Left forelimb (tissue), 1 donor: ENCODE measurements at places on chromosomes 4 and X.

DNA sequence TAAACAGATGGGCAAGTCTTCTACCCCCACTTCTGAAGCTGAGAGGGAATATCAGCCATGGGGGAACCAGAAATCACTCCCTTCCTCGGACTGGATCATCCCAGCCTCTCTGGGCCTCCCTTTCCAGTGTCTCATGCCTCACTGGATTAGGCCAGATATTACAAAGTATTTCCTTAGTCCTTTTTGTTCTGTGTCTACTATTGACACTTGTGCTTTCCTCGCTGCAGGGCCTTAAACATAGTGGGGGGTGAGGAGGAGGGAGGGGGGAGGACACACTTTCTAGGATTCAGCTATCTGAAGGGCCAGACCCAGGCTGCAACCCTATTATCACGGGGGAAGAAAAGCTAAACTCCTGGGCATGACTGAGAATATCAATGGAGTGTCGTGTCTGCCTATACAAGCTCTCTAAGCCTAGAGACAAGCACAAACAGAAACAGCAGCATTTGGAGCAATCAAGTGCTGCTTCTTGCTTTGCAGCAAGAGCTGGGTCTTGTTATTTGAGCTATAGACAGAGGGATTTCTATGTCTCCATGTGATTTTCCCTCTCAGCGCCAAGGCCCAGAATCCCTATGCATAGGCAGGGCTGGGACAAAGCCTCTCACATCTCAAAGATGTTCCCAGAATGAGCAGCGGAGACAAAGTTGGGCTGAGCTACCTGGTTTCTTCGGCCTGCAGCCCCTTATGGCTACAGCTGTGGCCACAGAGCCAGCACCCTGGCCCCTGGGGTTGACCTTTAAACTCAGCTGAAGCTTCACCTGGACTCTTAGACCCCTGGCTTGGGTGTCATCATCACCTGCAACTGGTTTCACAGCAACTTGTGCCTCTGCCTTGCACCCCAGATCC is 20.2 kb downstream of the PJA1 start:
- DNase-seq = peak; percentile 8

GRCh38 chrX:153921070-153921469 is 5.0 kb downstream of the ARHGAP4 start:
- DNase-seq = no peak

DNA sequence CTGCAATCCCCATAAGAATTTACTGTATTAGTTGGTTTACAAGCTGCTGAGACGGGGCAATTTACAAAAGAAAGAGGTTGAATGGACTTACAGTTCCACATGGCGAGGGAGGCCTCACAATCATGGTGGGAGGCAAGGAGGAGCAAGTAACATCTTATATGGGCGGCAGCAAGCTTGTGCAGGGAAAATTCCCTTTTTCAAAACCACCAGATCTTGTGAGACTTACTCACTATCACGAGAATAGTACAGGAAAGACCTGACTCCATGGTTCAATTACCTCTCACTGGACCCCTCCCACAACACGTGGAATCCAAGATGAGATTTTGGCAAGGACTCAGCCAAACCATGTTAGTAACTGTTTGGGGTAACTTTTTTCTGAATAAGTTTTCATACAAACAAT is 1.8 kb upstream of the SPATA18 start:
- DNase-seq = no peak

DNA sequence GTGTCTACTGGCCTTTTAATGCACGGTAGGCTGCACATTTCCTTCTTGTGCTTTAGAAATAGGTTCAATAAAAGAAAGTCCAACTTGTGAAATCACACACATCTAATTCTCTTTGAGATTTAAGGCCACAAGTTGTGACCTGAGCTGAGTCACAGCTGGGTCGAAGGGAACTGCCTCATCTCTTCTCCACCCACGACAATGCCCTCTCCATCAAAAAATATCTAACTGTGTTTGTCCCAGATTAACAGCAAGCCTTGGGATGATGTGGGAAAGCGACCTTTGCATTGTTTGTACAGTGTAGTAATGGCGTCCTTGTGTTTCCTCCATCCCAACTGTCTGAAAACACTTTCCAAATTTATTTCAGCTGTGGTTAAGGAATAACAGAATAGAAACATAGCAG is 168.9 kb downstream of the AMELX start:
- DNase-seq = no peak

DNA sequence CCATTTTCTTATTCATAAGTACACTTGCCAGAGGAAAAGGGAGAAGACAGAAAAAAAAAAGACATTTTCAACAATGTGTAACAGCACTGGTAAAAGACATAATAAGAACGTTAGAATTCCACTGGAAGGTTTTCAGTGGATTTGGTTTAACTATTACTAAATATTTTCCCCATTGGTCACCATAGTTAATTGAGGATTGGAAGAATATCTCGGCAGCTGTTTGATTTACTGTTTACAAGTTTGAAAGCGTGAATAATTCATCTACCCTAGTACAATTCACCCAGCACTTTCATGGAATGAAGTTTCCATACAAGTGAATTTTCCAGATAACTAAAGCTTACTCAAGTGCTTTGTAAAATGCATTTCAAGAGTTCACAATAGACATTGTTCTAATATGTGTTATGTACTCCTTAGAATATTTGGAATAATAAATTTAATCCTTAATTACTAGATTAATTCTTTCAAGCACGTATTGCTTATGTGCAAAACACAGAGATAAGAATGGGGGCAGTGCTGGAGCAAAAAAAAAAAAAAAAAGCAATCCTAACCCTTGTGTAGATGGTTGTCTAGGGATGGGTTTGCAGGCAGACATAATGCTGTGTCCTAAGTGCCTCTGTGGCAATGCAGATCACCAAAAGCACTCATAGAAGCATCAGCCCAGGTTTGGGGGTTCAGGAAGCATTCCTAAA is 57.1 kb downstream of the ENPEP start:
- DNase-seq = no peak

GRCh38 chr4:83328521-83329187 is 6.0 kb downstream of the HPSE start:
- DNase-seq = no peak

- DNase-seq = no peak
Measured at GRCh38 chr4:92249541-92249940, 54.2 kb upstream of the GRID2 start.

DNA sequence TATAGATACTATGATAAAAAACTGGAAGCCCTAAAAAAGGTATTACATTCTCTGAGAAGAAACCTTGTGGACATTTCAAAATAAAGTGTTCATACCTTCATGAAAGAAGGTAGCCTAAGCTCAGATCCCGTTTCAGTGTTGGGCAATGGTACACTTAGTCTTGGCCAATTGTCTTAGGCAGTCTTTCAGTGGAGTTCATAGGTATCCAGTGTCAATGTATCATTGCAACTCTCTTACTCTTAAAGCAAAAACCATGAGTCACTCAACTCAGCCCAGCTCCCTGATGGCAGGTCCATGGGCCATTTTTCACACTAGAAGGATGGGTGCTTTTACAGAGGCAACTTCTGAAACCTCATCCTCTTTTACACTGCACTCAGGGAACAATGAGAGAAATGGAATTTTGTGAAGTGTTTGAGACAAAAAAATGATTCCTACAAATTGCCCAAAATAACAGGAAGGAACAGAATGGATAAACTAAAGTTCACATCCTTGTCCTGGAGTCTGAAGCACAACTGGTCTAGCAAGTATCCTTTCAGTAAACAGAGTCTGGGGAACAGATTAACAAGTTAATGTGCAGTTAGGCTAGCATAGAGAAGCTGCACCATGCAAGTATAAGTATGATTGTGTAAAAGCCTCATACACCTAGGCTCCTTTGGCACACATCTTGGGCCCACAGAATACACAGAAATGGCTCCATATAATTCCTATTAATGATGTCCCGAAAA is 7.0 kb upstream of the ZNF827 start:
- no peak for DNase-seq

GRCh38 chr4:165364452-165365080 is 14.2 kb upstream of the CPE start:
- no peak for DNase-seq

GRCh38 chr4:18049446-18049845 is 27.9 kb upstream of the LCORL start:
- DNase-seq = no peak

DNA sequence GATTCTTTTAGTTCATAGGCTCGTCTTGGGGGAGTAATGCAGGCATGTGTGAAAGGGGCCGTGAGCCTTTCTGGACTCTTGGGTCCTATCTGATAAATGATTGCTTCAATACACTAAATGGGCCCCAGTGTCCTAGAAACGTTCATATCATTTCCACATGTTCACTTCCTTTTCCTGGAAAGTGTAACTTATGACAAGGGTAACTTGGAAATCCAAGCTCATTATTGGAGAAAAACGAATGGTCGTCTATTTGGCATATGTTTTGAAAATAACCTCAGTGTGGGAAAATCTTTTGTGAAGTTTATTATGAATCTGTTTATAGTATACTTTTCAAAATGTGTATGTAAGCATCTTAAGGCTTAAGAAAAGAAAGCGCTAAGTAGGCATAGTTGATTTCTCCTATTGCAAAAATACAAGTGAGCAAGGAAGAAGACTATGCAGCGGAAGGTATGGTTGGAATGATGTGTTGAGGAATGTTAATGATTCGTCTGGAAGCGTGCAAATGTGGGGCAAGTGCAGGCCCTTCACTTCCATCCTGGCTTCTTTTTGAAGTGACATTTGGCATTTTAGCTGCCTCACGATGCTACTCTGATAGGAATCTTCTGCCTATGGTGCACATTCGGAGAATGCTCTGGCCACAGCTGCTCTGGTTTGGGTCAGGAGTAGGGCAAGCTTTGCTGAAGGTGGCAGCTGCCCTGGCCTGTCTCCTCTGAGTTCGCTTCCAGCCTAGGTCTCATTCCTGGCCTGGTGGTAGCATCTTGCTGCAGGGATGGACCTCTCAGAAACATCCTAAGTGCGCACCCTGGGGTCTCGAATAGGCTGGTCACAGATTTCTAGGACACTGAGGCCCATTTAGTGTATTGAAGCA is 49.5 kb upstream of the STOX2 start:
- DNase-seq = no peak

GRCh38 chr4:164595751-164596150 is 158.2 kb upstream of the SMIM31 start:
- DNase-seq = no peak

DNA sequence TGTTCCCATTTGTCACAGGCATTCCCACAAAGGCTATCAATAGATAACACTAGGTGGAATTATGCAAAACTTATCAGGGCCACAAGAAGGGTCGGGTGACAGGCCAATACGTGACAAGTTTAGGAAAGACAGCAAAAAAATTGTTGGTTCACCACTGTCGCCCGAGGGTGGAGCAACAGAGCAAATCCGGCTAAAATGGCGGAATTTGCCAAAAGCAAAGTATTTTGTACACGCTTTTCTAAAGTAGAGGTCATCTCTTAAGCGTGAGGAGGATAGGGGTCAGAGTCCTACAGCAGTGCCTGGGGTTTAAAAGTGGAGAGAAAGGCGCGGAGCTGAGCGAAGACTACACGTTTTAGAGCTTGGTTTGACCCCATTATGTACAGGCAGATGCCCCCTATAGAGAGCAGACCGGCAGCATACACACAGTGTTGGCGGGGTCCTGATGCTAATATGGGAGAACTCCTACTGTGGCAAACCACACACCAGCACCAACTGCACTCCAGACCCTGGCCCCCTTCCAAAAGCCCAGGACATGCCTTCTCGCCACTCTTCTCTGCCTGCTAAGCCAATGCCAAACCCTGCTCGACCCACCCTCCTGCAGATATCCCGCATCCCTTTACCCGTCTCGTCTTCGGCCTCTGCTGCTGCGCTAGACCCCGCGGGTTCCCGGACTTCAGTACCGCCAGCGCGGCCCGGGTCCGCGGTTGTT is 733 bp downstream of the CCNA2 start:
- DNase-seq = no peak

- DNase-seq = no peak
Measured at GRCh38 chrX:19827088-19827487, 60.3 kb downstream of the SH3KBP1 start.

DNA sequence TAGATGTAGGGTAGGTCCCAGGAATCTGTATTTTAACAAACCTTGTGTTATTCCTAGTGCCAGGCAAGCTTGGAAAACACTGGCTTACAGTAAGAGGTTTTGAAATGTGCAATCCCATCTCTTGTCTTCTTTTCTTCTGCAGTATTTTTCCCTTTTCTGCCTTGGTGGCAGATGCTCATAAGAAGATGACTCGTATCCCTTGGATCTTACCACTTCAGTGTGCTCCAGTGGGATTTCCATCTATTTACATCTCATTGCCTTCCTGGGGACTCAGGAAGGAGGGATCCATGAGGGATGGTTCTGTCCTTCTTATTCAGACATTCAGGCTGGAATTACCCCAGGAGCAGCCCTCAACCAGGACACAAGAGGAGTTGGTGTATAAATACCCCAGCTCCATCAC is 136.6 kb downstream of the NHS start:
- no peak for DNase-seq

GRCh38 chr4:30511751-30512150 is 208.4 kb upstream of the PCDH7 start:
- no peak for DNase-seq

GRCh38 chr4:124079174-124079780 is 633.3 kb downstream of the ANKRD50 start:
- no peak for DNase-seq

DNA sequence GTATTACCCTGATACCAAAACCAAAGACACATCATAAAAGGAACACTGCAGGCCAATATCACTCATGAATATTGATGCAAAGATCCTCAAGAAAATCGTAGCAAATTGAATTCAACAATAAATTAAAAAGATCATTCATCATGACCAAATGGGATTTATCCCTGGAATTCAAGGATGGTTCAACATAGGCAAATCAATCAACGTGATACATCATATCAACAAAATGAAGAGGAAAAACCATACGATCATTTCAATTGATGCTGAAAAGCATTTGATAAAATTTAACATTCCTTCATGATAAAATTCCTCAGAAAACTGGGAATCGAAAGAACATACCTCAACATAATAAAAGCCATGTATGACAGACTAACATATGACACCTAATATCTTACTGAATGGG is 52.7 kb upstream of the STARD8 start:
- no peak for DNase-seq

- peak; percentile 72 for DNase-seq
Measured at GRCh38 chr4:106569146-106570031, 200.8 kb upstream of the GIMD1 start.

DNA sequence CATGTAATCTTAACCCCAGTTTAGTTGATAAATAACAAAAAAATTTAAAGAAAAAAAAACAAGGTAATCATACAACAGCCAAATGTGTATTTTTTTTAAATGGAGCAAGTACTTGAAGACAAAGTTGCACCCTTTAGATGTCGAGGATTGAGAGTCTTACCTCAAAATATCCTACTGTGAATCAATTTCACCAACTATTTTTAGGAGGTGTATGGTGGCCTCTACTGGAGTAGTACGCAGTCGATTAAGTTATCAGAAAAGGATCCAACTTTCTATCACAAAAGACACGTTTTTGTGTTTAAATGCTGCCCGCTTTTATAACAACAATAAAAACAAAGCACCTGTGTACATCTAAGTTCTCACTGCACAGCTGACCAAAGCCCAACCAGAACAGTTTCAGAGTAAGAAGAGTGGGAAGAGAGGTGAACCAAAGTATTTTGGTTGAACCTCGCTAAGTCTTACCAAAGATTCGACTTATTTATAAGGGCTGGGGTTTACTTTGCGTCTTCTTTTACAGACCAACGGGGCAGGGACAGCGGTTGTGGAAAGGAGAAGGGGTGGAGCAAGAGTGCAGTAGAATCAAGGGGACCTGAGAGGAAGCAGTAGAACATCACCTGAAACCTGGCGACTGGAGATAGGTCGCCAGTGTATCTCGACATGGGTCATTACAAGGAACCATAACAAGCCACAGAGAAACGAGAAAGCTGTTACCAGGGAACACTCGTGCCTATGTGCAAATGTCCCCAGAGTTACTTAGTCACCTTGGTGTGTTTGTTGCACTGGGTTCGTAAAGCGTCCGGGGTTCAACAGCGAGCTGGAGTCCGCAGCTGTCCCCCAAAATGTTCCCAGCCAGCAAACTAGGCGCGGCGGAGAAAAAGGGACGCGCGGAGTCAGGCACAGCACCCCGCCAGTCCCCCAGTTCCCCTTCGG is 1.1 kb downstream of the RPS6KA6 start:
- no peak for DNase-seq
